CD4-positive, alpha-beta memory T cell (primary cell): ENCODE measurements at places on chromosomes 2 and 18. TPM values are rescaled to one million over a fixed set of nuclear protein-coding genes. Genes with fewer than 3 reads are reported as not detected.

- H3K27me3 ChIP-seq = no peaks in the 10 kb centered on the region
- no peak overlapping the region for H3K27ac ChIP-seq
- DNase-seq = no peak
- H3K36me3 ChIP-seq = peaks cover 56% of the 10 kb centered on the region
- no peak overlapping the region for H3K4me3 ChIP-seq
- peaks cover 41% of the 10 kb centered on the region for H3K4me1 ChIP-seq
These were observed 61.1 kb downstream of the COA5 start for GRCh38 chr2:98547092-98547790.

DNA sequence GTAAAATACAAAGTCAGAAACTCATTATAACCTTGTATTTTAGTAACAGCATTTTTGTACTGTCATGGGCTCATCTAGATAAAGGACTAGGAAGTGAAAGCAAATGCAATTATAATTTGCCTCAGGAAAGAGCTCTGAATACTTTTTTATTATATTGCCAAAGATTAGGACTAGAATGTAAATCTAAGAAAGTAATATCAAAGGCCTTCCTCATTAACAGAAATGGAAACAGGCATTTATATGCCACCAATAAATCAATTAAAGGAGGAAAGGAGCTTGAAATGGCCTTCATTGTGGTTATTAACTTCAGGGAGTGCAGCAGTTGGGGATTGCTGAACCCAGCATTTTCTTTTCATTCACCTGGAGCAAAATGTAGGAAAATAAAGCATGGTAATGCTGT, 39.6 kb downstream of the DTNA start:
- H3K36me3 ChIP-seq = no peaks in the 10 kb centered on the region
- H3K4me1 ChIP-seq = no peaks in the 10 kb centered on the region
- H3K27ac ChIP-seq = no peak overlapping the region
- H3K27me3 ChIP-seq = no peaks in the 10 kb centered on the region
- DNase-seq = no peak

- H3K4me1 ChIP-seq = no peaks in the 10 kb centered on the region
- H3K4me3 ChIP-seq = no peak overlapping the region
- no peak for DNase-seq
These were observed 106.3 kb downstream of the SLC4A3 start for GRCh38 chr2:219733746-219734145.

- H3K4me3 ChIP-seq = no peak overlapping the region
- H3K4me1 ChIP-seq = peaks cover 95% of the 10 kb centered on the region
- no peak for DNase-seq
- H3K27ac ChIP-seq = no peak overlapping the region
- H3K36me3 ChIP-seq = peaks cover 11% of the 10 kb centered on the region
- no peaks in the 10 kb centered on the region for H3K27me3 ChIP-seq
These were observed 62.8 kb downstream of the INPP4A start for GRCh38 chr2:98507461-98507860.

DNA sequence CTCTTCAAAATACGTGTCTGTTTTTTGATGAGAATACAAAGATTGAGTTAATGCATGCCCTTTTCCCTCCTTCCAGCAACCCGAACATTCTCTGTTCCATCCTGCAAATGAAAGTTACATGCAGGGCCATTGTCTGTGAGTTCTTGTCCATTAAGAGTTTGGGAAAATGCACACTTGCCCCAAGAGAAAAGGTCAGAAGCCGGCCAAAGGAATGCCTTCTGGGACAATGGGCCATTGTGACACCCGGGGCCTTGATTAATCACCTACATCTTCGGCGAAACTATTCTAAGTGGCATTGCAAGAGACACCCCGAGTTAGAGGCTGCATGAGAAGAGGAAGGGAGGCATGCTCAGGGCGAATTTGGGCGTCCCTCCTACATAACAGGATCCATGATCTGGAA, 73.7 kb upstream of the COPS8 start:
- H3K27ac ChIP-seq = no peak overlapping the region
- no peak overlapping the region for H3K4me3 ChIP-seq
- no peak for DNase-seq
- no peaks in the 10 kb centered on the region for H3K27me3 ChIP-seq
- H3K36me3 ChIP-seq = no peaks in the 10 kb centered on the region

DNA sequence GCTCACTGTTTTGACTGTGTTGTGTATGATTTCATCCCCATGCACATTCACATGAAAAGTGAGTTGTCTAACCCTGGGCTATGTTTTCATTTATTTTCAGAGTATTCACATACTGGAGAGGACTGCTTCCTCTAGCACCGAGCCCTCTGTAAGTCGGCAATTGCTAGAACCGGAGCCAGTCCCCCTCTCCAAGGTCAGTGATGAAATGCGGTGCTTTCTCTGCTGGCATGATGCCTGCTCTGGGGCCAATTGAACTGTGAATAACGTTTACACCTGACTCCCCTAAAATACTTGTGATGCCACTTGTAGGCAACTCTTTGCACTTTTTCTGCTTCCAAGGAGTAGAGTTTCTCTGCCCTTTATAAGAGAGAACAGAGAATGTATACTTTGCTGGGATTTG, 126.9 kb downstream of the PRKRA start:
- no peaks in the 10 kb centered on the region for H3K4me1 ChIP-seq
- H3K27me3 ChIP-seq = no peaks in the 10 kb centered on the region
- DNase-seq = no peak
- no peak overlapping the region for H3K4me3 ChIP-seq
- H3K27ac ChIP-seq = no peak overlapping the region

POLR1B gene
- total RNA-seq = 31.3 TPM

SCG2 gene
- total RNA-seq = not detected
